ENCODE measurements at places on chromosomes 12 and 14.

DNA sequence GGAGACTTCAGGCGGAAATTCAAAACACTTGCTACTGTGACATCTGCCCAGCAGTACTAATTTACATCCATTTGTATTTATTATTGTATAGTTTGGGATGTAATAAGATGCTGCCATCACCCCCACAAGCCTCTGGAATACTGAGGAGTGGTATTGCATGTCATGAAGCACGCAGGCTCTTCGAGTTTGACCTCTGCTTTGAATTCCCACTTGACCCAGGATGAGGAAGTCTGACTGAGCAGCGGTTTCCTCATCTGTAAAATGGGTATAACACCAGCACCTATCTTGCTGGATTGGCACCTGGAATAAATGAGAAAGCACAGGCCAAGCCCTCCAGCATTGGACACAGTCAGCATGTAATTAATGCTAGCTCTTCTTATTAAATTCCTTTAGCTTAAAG lies 116.0 kb upstream of the DIO3 start:
- DNase-seq = no peak

DNA sequence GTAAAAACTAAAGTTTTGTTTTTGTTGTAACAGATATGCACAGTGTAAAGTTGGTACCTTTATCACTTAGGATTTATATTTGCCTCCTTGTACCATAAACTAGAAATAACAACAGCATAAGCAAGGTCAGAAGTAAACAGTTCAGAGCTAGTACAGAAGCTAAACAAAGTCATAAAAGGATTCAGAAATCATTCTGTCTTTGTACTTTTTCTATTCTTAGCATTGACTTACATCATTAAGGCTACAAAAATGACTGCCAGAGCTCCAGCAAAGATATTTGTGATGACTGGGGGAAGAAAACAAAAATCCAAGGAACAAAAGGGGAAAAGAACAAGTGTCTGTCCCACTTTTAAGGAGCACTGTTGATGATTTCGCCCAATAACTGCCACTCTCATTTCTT lies 347.2 kb downstream of the CCDC91 start:
- DNase-seq = no peak

DNA sequence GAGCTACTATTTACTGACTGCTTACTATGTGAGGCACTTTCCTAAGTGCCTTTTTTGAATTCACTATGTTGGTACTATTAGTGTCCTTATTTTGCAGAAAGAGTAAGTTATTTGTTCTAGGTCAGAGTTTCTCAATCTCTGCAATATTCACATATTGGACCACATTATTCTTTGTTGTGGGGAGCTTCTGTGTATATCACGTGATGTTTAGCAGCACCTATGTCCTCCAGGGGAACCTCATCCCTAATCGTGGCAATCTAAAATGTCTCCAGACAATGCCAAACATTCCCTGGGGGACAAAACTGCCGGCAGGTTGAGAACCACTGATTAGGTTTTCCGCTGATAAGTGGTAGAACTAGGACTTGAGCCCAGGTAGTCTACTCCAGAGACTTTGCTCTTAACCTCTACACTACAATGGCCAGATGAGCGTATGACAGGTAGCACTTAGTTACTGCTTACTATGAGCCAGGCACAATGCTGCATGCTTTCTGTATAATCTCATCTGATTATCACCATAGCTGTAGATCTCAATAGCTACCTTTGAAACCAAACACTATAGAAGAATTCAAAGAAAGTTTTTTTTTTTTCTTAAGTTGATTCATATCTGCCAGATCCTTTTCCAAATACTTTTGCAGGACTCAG lies 38.9 kb downstream of the NELL2 start:
- DNase-seq = no peak

DNA sequence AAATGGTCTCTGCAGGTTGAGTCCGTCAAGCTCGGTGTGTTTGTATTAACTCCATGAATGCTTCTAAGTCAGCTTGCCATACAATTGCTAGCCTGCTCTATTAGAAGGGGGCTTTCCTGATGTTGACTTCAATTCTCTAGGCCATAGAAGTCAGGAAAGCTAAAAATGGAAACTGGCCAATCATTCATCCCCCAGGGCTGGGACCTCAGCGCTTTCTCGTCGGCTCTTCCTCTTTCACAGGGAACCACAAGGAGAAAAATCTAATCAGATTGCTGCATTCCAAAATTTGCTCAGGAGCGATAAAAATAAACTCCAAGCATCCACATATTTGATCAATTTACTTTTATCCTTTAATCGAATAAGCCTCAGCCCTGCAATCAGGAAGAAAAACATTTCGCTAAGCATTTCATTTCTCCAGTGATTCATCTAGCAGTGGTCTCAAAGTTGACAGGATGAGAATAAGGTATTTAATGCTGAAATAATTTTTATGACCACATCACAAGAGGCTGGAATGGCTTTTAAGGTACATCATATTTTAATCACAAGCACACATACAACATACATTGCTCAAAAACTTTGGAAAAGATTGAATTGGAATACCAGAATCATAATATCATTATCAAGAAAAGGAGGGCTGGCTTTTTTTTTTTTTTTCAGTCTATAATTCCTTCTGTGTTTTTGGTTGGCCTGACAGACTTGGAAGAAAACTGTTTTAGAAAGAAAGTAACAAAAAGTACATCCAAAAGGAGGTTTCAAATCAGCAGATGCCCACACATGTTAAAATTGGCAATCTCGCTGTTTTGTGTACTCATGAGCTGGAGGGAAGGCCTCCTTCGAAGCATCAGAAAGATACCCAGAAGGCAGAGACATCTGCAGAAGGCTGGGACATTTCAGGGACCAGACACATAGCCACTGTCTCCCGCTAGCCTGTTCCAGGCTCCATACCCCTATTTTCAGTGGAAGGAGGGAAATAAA lies 316.3 kb downstream of the NUAK1 start:
- no peak for DNase-seq

DNA sequence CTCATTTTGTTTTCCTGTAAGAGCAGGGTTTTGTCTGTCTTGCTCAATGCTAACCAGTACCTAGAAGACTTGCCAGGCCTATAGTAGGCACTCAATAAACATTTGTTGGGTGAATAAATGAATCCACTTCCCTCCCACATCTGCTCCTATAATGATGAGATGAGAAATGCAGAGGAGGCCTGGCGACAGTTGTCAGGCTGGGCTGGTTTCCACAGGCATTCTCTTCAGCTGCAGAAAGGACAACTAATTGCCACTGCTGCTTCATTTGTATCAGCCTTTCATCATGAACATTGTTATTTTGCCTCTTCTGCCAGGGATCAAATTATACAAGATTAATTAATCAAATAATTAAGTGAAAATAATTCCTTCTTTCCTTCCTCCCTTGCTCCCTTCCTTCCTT lies 82.0 kb upstream of the PTHLH start:
- DNase-seq = no peak

GRCh38 chr14:80208461-80208860 lies 2.8 kb downstream of the DIO2 start:
- no peak for DNase-seq

DNA sequence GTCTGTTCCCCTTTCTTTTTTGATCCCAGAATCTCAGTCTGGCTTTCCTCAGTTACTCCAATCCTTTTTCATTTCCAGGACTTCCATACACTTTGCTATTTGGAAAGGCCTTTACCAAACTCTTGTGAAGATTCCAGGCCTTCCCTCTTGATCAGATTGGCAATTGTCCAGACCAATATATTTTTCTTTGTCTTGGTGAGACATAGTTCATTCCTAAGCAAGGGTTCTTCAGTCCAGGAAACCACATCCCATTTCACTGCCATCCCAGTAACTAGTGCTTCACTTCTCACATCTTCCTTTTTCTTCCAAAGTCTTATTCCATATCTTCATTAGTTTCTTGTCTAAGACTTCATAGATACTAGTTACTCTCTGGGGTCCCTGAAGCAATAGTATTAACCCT lies 2.1 kb upstream of the PTPRQ start:
- no peak for DNase-seq

- no peak for DNase-seq
Measured at GRCh38 chr14:100585448-100586152, 1.6 kb downstream of the BEGAIN start.

- no peak for DNase-seq
Measured at GRCh38 chr12:77401064-77401769, 335.8 kb upstream of the E2F7 start.

DNA sequence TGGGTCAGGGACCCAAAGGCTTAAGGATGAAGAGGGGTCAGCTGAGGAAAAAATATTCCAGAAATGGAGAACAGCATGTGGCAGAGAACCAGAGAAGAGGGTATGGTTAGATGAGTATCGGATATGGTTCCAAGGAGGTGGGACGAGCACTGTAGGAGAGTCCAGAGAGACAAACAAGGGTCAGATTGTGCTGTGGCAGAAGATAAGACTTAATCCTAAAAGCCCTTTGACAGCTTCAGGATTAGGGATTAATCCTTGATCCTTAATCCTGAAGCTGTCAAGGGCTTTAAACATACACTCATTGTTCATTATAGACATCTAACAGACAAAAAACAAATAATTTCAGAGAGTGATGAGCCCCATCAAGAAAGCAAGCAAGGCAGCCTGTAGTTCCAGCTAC lies 124.0 kb downstream of the SPTSSA start:
- DNase-seq = no peak

DNA sequence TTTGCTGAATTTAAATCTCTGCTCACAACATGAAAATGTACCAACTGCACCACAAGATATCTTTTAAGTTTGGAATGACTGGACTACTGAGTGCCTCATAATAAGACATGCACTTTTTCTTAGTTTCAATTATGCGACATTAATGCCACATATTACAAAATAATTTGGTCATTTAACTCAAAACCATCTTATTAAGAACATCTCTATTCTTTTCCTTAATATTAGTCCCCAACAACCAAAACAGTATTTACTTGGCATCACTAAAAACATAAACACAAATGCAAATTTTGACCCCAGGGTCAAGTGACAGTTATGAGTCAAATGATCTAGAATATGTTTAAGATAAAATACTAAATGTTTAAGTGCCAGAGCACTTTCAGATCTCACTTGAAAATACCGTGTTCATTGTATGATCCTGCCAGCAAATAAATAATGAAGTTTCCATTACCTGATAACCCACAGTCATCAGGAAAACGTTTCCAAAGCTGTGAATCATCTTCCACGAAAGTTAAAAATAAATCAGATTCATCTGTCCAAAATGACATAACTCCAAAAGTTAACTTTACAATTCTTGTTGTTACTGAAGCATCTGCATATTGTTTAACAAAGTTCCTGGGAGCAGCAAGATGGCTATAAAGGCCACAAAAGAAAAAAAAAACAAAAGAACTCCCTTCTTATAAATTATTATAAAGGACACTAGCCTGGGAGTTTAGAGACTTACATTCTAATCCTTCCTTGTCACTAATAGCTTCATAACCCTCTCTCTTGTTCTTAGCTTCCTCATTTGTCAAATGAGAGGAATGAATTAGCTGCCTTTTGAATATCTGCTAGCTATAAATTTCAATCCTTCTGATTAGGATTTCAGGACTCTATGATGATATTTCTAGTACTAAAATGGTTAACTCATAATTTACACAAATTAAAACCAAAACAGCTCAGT lies 30.5 kb upstream of the AP4S1 start:
- no peak for DNase-seq

DNA sequence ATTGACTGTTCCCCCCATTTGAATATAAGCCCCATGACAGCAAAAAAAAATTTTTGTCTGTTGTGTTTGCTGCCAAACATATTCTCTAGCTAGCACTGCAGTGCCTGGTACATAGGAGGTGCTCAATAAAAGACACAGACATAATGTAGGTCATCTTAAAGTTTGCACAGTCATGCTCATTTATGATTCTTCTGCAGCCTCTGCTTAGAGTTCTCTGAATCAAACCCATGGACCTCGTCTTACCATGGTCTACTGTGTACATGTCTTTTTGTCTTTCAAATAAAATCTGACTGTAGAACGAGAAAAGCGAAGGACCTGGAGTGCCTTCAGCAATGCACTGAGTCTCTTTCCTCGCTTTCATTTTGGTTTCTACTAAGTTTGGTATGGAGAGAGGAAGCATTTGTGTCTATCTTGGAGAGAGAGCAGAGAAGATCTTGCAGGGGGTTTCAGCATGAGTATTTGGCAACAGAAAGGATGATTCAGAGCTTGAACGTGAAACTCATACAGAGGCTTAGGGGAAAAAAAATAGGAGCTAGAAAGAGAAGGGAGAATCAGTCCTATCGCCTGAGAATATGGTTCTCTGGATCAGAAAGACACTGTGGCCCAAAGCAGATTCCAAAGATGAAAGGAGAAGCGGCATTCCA lies 38.8 kb upstream of the TMCC3 start:
- DNase-seq = no peak

- DNase-seq = no peak
Measured at GRCh38 chr14:50013198-50013918, 103.0 kb downstream of the VCPKMT start.

GRCh38 chr12:57233357-57234232 lies 4.1 kb downstream of the SHMT2 start:
- no peak for DNase-seq

DNA sequence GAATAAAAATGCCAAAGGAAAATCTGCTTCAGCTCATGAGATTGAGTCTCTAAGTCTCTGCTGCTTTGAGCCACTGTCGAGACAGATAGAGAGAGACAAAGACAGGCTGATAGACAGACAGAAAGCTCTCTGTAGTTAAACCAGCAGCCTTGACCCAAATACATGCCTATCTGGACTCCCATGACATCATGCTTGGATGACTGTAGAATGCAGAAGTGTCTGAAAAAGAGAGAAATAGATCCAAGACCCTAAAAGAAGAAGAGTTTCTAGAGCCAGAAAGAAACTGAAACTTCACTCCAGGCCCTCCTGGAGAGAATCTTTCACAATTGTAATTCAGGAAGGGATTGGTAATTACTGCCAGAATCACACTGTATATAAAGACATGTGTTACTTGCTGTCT lies 122.6 kb upstream of the PLXNC1 start:
- DNase-seq = no peak

GRCh38 chr12:3559601-3560294 lies 68.7 kb downstream of the PRMT8 start:
- no peak for DNase-seq

DNA sequence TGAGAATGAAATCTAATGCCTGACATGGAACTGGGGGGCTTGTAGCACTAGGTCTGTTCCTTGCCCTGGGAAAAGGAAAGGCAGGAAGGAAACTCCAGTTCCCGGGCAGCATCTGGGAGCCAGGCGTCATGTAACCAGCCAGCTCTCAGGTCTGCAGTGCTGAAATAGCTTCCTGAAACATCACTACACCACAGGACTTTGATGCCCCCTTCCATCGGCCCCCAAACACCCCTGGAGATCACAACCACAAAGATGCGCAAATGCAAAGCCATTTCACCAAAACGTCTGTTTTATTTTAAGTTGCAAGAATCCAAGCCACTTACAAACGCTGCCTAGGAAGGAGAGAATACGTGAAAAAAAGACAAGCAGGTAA lies 40.9 kb downstream of the KCTD10 start:
- DNase-seq = no peak

DNA sequence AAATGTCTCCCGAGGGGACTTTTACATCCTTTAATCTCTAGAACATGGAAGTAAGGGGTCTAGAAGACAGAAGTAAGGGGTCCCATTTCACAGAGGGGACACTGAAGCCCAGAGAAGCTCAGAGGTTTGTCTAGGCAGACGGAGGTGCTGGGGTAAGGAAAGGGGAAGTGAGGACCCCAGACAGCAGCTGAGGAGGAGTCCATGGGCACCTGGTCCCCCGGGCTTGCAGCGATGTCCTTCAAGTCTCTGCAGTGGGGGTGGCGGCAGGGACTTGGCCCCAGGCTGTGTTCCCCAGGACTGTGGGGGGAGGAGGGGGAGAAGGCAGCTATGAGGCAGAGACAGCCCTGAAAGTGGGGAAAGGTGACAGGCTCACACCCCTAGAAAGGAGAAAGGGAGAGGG lies 30.7 kb downstream of the DTX1 start:
- DNase-seq = no peak

GRCh38 chr12:47980197-47980596 lies 16.8 kb downstream of the TMEM106C start:
- DNase-seq = no peak

All from stimulated activated CD8-positive, alpha-beta memory T cell treated with anti-CD3 and anti-CD28 coated beads, Interleukin-7, amount 100 ng/mL, for 1 hour (primary cell).